ENCODE measurements at places on chromosomes 2 and 18.

GRCh38 chr2:63729362-63729761 is 112.3 kb upstream of the UGP2 start:
- DNase-seq, result no peak

DNA sequence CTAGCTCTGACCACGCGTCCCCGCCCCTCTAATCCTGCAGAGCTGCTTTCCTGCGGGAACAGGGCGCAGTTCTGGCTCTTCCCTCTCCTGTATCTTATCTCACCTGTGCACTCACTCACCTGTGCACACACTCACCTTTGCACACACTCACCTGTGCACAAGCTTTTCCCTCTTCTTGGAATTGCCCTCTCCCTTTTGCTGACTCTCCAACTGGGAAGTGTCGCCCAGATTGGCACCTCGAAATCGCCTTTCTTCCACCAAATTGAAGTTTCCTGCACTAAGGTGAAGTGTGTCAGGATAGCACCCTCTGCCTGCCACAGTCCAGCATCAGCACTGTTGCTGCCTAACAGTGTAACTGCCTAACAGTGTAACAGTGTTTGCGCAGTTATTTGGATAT is 566 bp upstream of the CMPK2 start:
- no peak for DNase-seq

- DNase-seq, result no peak
These were observed 64.1 kb upstream of the MEIS1 start for GRCh38 chr2:66370824-66371223.

DNA sequence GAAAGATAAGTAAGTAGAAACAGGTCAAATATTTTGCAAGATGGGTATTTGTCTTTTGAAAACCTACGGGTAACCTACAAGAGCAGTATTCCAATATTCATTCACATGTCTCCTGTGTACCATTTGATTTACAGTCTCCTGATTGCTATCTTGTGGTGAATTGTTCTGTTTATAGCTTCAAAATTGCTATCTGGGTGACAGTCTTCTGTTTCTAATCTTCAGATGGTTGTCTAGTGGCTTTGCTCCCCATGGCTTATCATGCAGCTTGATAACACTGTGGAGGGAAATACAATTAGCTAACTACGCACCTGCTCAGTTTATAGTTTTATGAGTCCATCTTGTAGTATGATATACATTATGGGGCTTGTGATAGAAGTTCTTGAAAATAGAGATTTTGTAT is 816.8 kb downstream of the CPS1 start:
- no peak for DNase-seq

DNA sequence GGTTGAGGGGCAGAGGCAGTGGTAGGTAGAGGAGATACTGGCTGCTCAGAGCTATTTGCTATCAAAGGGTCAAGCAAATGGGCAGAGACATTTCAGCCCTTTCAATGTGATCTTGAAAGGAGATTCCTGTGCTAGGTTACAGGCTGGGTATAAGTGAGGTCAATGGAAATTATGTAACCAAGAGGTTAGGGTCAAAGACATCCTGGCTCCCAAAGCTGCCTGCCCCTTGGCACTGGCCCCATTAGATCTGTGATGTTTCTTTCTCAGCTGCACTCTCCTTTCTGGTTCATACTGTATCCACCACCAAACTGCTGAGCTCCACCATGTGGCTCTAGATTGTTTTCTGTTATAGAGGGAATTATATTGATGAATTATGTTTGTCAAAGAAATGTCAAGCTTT is 200.4 kb downstream of the AGPS start:
- DNase-seq, result no peak

DNA sequence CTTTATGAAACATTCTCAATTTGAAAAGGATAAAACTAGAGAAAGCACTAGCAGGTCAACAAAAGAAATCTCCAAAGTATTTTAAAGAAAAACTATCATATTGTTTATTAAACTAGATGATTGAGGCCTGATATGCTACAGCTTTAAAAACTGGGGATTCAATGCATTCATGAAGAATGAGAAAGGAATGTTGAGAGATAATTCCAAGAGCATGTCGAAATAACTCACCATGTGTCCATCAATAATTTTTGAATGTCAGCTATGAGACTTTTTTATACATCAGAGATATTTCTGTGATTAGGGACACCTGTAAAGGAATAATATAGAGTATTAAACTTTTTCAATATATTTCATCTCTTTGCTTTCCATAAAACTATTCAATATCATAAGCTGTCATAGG is 376.9 kb upstream of the REG3G start:
- no peak for DNase-seq

DNA sequence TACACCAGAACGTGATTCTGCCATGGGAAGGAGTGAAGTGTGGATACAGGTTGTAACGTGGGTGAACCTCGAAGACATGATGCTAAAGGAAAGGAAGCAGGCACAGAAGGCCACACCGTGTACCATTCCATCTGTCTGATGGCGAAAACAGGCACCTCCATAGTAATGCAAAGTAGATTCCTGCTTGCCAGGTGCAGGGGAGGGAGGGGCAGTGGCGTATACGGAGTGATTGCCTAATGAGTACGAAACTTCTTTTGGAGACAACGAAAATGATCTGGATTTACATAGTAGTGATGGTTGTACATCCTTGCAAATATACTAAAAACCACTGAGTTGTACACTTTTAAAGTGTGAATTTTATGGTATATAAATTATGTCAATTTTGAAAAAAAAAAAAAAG is 106.7 kb downstream of the GBX2 start:
- DNase-seq, result no peak

All from hypothalamus (tissue), 51 donors.